HuH-7.5 (cell line): ENCODE measurements at places on chromosomes 5 and 9.

DNA sequence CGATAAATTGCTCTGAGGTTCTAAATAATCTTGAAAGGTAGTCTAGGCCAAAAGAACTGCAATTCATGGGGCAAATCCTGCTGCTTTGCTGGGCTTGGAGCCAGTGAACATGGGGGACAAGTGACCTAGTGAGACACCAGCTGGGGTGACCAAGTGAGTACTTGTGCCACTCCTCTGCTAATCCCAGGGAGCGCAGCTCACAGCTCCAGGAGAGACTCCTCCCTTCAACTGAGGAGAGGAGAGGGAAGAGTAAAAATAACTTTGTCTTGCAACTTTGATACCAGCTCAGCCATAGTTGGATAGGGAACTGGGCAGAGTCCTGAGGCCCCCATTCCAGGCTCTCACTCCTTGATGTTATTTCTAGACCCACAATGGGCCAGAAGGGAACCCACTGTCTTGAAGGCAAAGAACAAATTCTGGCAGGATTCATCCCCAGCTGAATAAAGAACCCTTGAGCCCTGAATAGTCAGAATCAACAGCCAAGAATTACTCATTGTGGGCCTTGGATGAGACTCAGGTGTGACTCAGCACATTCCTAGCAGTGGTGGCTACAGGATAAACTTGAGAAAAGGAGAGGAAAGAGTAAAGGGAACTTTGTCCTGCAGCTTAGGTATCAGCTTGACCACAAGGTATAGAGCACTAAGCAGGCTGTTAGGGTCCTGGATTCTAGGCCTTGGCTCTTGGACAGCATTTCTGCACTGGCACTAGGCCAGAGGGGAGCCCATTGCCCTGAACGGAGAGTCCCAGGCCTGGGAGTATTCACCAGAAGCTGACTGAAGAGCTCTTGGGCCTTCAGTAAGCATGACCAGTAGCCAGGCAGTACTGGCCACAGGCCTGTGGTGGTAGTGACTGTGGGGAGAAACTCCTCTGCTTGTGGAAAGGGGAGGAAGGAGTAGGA is 288.3 kb upstream of the CDH18 start:
- no peak for DNase-seq

DNA sequence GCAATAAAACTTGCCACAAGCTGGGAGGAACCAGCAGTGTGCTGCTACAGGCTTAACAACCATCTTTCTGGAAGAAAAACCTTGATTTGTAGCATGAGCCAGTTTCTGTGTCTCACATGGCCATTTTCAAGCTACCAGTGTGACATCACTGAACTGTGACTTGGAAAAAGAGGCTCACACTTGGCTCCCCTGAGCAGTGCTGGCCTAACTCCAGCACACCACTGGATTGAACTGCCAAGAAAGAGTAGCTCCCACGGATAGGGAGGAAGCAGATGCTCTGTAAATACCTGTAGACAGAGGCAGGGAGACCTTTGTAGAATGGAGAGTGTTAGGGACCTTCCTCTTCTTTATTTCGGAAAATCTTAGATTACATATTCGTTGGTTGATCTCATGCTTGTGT is 197.9 kb downstream of the SH3GL2 start:
- no peak for DNase-seq

- no peak for DNase-seq
These were observed 158.1 kb downstream of the DAB2IP start for GRCh38 chr9:121809356-121810050.

DNA sequence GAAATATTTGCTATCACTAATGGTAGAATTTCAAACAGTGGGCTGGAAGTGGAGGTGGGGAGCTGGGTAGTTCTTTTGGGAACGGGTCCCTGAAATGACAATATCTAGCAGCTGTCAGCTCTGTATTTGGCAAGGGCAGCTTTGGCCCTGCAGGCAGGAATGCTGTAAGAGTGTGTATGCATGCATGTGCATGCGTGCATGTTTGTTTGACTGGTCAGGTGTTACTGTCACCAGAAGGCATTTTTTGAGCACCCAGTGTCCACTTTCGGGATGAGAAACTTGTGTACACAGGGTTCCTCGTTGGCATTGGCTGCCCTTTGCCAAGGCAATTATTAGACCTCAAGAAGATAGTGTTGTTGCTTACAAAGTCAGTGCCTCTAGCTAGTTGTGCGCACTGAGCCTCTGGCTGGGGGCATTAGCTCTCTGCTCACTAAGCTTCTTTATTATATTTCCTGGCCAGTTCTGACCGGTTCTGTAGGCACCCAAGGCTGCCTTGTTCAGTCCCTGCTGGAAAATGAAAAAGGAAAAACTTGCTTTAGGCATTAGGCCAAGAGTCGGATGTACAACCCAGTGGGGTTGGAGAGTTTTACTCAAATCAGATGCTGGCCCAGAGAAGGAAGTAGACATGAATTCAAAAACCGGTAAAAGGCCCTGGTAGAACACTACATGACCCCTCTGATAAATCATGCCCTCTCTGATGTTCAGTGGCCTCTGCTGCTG is 2.0 kb downstream of the CYFIP2 start:
- no peak for DNase-seq

- DNase-seq: no peak
These were observed 418.8 kb downstream of the KDM4C start for GRCh38 chr9:7176561-7176960.
